ENCODE measurements at places on chromosomes 3 and 15.

GRCh38 chr3:83849106-83849730 lies 1109.6 kb upstream of the CADM2 start:
- DNase-seq: no peak

DNA sequence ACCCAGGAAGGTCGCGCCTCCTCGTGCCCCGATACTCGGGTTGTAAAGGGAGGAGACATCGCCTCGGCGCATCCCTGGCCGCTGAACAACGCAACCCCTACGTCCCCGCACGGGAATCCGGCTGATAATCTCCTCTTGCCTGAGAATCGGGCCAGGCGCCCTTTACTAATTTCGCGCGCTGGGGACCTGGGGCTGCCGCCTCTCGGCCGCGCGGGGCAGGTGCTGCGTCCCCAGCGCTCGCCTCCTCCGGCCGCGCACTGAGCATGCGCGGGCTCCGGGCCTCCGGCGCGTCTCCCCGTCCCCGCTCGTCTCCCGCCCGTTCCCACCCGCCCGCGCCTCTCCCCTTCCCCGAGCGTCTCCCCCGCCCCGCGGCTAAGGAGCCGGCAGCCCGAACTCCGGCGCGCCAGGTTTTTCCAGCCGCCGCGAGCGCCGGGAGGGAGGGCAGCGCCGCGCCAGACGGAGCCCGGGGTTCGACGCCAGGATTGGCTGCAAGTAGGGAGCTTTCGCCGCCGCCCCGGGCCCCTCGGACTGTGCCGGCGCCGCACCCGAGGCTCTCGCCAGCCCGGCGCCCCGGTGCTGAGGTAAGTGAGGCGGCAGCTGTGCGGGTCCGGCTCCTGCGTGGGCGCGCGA lies at the start of gene CNTN4:
TSS of gene CNTN4 (plus strand) at position 469 of the 630 bp plus-strand sequence.
- DNase-seq: peak; percentile 54

DNA sequence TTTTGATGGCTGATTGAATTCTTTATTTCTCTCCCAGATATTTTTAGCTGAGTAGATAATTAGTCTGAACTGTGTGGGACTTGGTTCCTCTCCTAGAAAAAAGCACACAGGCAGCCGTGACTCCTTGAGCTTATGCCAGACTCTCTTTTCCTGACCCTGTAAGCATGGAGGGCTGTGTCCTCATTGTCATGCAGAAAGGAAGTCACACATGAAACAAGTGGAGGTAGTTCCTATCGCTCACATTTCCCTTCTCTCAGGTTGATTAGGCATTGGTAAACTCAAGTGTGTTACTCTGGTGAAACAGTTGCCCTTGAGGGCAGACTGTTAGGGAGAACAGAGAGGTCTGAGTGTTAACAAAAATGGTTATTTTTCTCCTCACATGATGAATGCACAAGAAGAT lies 6.3 kb upstream of the RTP4 start:
- no peak for DNase-seq

GRCh38 chr3:48859206-48859605 lies 11.5 kb upstream of the PRKAR2A start:
- no peak for DNase-seq

DNA sequence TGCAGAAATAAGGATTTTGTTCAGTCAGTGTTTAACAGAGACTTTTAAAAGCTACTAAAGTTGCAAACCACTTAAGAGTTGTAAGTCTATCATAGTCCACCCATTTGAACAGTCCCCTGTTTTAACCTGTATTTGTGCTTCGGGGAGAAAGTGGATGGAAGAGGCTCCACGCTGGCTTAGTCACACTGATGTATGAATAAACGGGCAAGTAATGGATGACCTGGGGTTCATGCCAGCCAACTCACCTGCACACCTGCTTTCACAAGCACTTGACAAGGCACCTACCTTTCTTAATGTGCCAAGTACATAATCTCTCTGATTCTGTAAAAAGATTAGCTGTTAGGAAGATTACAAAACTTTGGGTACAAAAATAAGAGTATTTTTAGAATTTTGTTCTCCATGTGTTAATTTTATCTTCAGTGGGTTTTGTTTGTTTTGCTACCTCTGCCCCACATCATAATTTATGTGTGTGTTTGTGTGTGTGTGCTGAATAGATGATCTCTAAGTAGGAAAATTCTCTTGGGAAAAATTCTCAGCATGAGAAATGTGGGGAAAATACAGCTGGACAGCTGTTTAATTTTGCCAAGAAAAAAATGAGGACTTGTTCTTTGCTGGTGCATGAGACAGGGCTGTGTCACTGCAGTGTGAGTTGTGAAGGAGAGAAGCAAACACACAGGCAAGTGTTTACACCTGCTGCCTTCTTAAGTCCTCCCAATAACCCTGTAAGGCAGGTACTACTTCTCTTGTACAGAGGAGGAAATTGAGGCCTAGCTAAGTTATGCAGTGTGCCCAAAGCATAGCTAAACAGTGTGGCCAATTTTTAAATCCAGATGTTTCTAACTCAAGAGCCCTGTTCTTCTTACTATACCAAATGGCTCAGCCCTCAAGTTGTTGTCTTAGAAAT lies 181.2 kb upstream of the IL12A start:
- no peak for DNase-seq

- peak; percentile 51 for DNase-seq
Observed at GRCh38 chr15:90735923-90736322, 18.8 kb downstream of the BLM start.

Measured in activated CD4-positive, alpha-beta T cell treated with anti-CD3 and anti-CD28 coated beads, Interleukin-2, amount 10 ng/mL, durations not matched to agents 24 days and 14 days (primary cell).